ENCODE measurements at places on chromosomes 12 and 14.

GRCh38 chr14:102013669-102014200, 49.4 kb downstream of the DYNC1H1 start:
- DNase-seq, result no peak

- no peak for DNase-seq
Observed at GRCh38 chr14:101132588-101132987, 229.1 kb upstream of the RTL1 start.

DNA sequence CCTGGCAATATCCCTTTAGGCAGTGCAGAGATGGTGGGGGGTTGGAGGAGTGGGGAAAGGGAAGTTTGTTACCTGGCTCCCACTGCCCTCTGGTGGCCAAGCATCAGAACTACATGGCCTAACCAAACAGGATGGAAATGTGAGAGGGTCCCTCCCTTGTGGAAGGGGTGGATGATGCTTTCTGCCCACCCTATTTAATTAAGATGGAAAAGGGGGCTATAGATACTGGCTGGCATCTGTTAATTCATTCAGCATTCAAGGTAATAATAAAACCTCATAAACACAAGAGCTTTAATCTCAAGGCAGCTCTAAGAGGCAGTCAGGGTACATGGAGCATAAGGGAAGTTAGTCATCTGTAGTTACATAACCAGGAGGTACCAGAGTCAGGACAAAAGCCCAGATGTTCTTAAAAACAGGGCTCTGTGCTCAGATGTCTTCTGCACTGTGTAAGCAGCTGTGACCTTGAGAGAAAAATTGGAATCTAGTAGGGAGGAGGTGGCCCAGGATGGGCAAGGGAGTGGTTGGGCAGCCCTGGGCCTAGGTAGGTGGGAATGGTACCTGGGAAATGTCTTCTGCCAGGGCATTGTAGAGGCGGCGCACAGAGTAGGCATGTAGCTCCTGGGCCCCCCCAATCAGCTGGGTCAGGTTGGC, 4.6 kb downstream of the AP1G2 start:
- DNase-seq, result no peak

DNA sequence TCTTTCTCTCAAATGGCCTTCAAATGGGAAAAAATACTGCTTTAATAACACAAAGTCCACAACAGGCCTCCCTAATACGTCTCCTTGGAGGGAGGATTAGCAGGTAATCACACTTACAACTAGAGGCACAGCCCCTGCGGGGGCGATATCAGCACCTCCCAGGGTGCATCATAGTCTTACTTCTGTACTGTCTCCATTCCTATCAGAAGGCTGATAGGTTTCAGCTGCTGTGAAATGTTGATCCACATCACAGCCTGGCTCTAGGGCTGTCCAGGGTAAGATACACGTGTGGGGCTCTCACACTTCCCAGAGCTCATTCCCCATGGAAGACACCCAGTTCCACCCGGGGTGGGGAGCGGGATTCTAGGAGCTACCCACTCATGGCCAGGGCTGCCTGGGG, 139.1 kb upstream of the SFSWAP start:
- no peak for DNase-seq

- DNase-seq, result no peak
Observed at GRCh38 chr12:67077617-67078016, 191.5 kb upstream of the CAND1 start.

GRCh38 chr14:106060276-106060975, 534.0 kb downstream of the TMEM121 start:
- DNase-seq, result no peak

DNA sequence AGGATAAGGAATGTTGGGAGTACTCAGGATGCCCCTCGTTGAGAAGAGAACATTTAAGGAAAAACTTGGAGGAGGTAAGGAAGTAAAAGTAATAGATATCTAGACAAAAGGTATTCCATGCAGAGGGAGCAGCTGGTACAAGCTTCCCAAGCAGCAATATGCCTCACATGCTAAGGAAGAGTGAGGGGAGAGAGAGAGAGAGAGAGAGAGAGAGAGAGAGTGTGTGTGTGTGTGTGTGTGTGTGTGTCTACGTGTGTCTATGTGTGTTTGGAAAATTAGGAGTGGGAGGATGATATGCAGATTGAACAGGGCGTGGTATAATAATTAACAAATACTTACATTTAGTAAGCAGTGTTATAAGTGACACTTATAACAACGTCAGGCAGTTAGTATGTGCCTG, 9.2 kb upstream of the PARP11 start:
- DNase-seq, result no peak

DNA sequence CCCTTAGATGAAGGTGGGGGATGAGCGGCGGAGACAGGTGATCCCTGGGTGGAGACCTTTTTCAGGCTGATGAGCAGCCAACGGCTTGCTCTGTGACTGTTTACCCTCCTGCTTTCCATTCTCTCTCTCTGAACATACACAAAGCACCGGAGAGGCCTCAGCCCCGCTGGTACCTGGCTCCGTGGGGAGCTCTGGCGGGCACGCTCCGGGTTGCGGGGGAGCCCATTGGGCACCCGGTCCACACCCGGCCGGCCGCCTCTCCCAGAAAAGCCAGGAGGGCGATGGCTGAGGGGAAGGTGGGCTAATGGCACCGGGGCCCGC, 545 bp downstream of the SMARCC2 start:
- no peak for DNase-seq

DNA sequence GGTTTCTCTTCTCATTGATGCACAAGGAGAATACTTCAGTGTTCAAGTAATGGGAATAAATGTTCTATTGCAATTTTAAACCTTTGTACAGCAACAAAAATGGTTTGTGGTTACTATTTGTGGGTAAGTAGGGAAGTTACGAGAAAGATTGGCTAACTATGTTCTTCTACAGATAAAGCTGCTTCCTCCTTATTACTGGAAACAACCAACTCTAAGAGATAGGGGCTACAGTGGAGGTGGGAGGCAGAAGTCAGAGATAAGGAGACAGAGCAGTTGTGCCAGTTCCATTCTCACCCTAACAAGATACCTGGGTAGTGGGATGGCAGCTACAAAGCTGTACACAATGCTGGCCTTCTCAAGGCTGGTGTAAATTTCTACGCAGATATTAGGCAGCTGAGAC, 16.2 kb downstream of the NOXRED1 start:
- DNase-seq, result no peak
